ENCODE measurements at places on chromosomes 4 and X.

DNA sequence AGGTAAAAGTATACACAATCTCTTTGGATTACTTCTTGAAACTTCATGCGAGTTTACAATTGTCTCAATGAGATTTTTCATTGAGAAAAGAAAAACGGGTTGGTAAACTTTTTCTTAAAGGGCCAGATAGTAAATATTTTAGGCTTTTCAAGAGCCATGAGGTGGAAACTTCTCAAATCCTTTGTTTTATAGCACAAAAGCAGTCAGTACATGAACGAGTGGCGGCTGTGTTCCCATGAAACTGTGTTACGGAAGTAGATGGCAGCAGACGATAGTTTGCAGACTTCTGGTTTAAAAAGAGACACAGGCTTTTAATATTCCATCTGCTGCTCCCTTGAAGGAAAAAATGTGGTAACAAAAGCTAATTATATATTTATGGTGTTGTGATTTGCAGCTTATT lies 332.0 kb downstream of the TENM3 start:
- DNase-seq = no peak

GRCh38 chrX:19513383-19513782 lies 1.9 kb downstream of the MAP3K15 start:
- no peak for DNase-seq

- no peak for DNase-seq
These were observed 87.8 kb downstream of the NCAPG start for GRCh38 chr4:17898553-17899055.

DNA sequence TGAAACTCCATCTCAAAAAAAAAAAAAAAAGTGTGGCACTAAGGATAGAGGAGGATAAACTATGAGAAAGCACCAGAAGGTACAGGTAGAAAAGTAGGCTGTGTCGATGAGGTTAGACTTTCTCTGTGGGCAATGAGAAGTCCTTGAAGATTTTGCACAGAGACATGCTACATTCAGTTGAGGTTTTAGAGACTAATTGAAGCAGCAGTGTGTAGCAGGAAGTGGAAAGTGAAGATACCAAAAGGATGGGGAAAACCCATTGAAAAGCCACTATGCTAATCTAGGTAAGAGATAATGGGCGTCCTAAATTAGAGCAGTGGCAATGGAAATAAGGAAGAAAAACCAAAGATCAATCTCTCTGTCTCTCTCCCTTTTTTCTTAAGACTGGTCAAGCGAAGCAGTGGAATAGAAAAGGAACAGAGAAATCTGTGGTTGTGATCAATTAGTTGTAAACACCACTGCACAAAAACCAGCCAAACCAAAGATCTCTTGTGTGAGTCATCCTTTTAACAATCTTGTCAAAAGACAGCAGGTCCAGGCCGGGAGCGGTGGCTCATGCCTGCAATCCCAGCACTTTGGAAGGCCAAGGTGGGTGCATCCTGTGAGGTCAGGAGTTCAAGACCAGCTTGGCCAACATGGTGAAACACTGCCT lies 3.5 kb downstream of the SPINK2 start:
- peak; percentile 76 for DNase-seq

- no peak for DNase-seq
These were observed 13.2 kb downstream of the TAPT1 start for GRCh38 chr4:16213121-16213520.
